ENCODE measurements at places on chromosomes 2 and 18.

GRCh38 chr2:44638649-44639048, 276.9 kb downstream of the CAMKMT start:
- no peak for DNase-seq

DNA sequence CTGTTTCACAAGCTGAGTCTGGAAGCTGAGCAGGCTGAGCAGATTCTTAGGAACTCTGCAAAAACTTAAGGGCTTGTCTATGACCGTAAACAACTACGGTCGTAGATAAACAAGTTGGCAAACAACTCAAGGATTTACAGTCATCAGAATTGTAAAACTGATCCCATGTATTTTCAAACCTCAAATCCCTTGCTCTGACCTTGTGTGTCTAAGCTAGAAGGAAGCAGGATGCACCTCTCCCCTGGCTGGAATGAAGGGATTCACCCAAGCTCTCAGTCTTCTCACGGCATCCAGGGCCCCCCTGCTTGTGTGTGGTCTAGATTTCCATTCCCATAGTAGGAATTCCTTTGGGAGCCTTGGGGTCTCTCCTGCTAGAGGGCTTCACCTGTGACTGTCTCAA, 12.4 kb upstream of the IL1RN start:
- DNase-seq, result no peak

- DNase-seq, result no peak
These were observed 35.8 kb downstream of the CNGA3 start for GRCh38 chr2:98382086-98382485.

GRCh38 chr2:234548695-234549420, 52.0 kb upstream of the ARL4C start:
- DNase-seq, result no peak

DNA sequence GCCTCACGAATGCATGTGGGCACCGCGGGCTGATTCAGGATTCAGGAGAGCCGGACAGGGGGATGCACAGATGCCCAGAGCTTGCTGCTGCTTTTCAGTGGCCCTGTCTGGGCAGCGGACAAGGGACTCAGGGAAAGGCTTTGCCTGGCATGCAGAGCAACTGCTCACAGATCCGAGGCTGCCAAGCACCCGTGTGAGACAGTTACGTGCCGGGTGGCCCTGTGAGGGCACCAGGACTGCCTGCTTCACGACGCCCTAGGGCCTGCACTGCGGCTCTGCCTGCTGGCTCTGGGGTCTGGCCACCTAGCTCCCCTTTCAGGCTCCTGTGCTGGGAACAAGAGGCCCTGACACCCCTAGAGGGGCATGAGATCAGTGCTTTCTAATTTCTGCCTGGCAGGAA, 221.4 kb upstream of the PXDN start:
- no peak for DNase-seq

GRCh38 chr2:42224422-42225067, 55.4 kb downstream of the EML4 start:
- DNase-seq, result no peak

GRCh38 chr2:173989884-173990215, 24.7 kb upstream of the SP3 start:
- DNase-seq, result no peak

DNA sequence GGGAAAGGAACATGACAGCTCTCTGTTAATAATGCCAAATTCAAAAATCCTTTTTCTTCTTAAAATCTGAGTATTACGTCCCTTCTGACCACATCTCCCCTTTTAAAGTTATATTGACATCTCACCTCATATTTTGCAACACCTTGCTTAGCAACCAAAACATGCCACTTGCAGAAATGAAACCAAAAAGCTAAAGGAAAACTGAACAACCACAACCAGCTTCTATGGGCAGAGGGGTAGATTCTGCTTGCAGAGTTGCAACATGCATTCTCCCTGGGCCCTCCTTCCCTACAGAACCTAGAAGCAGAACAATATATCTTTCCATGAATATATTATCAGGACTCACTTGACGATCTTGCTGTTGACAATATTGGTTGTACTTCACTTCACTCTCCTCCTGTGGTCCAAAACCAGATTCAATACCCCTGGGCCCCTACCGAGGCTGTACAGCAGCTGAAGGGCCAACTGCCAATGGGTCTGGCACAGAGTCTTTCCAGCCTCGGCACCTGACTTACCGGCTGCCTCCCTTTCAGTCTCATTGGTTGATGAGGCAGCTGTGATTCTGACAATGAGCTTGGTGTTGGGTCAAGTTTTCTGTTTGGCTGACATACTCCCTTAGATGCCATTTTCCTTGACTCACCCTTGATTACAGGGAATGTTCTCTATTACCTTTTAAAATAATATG, 616.6 kb downstream of the ZEB2 start:
- no peak for DNase-seq

Data from HepG2 (cell line).